Ecto neural progenitor cell (in vitro differentiated cells): ENCODE measurements at places on chromosomes 1 and 21.
A peak's percentile ranks its signal among the peaks of the same experiment; 100 is the strongest.

DNA sequence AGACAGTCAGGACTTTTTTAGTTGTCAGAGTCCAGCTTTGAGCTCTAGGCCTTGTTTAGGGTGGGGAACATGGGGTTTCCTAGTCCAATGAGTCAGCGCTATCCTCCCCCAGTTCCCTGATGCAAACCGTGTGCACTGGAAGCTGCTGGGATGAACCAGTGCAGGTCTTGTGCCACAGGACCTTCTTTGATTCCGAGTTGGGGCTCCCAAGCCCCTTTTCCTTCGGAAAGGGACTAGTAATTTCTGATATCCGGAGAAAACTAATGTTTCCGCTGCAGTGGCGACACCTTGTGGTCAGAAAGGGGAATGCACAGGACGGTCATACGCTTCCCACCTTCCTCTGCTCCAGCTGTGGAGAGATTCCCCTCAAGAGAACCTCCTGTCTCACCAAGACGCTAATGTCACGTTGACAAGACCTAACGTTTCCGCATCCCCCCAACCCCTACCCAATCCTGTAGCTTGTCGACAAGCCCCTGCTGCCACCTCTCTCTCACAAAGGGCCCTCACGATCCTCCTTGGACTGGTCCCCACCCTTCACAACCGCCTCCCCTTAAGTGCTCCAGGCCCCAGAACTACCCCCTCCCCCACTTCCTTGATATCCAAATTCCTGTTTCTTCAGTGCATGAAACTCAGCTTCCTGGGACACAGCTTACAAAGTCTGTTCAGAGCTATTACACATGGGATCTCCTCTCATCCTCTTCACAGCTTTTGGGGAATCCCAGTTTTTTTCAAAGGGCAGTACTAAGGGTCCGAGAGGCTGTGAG is 30.9 kb downstream of the GPA33 start:
- peak; percentile 87 for DNase-seq

DNA sequence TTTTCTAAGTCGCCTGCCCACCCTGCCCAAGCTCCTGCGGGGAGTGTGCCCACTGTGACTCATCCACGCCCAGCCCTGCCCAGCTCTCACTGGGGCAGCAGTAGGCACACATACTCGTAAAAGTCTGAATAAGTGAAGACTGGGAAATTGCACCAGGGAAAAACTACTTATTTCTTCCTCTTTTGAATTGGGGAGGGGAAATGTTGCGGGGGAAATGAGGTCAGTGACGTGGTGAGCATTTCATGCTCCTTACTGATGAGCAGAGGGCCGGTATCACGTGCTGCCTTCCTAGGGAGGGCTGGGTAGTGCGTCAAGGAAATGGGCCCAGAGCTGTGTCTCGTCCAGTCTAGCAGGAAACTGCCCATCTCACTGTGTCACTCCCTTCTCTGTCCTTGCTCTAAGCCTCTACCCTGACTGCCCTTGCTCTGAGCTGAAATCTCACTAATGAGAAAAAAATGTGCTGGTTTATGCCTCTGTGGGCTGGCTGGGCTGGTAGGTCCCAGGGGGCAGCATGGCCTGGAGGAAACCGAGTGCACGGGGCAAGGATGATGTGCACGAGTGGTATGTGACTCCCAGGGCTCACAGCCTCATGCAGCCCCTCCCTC is 13.5 kb upstream of the TNFRSF1B start:
- DNase-seq = no peak

DNA sequence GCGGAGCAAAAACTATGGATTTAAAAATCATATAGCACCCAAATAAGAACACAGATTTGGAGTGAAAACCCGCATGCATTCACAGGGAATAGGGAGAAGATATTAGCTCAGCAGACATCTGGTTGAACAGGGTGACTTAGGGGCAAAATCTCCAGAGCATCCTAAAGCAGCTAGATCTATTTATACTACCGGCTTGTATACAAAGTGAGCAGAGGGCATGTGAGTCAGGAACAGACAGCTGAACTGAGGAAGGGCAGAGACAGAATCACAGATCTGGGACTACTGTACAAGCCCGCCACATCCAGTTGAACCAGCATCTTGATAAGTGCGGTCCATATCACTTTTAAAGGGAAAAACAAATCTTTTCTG is 35.2 kb upstream of the EXOSC10 start:
- no peak for DNase-seq

GRCh38 chr1:11682799-11683198 is 1.9 kb upstream of the MAD2L2 start:
- DNase-seq = no peak

DNA sequence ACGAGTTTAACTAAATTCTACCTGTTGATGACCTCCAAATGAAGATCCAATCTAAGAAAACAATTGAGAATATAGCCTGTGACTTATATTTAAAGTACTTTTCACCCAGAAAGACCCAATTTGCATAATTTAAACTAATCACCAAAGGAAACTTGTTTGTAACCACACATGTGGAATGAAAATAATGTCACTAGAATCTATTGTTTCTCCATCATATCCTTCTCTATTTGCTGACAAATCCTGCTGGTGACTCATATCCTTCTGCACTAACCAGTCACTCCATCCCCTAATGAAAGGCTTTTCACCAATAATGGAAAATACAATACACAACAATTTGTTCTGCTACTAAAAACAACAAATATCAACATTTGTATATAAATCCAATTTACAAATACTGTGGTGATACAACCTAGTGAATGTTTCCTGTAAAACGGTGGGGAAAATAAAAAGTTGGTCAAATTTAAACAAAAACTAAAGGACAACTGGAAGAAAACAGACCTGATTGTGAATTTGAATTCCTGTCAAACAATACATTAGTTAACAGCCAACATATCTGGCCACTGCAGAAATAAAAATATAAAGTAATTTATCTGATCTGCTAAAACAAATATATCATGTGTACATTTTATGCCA is 6.5 kb downstream of the PTP4A2 start:
- no peak for DNase-seq

DNA sequence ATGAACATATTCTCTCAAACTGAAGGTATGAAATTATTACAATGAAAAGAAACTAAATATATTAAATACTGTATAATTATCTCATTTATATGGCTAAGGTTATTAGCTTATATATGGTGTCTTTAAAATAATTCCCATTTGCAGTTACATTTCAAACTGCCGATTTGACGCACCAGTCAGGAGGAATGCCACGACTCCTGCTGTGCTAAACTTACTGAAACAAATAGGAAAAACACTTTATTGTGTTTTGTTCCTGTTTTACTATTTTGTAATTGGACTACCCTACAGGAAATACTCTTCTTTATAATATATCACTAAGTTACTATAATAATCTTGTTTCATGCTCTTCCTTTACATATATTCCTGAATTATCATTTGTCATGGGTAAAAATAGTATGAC is 117.8 kb downstream of the DPYD start:
- no peak for DNase-seq

DNA sequence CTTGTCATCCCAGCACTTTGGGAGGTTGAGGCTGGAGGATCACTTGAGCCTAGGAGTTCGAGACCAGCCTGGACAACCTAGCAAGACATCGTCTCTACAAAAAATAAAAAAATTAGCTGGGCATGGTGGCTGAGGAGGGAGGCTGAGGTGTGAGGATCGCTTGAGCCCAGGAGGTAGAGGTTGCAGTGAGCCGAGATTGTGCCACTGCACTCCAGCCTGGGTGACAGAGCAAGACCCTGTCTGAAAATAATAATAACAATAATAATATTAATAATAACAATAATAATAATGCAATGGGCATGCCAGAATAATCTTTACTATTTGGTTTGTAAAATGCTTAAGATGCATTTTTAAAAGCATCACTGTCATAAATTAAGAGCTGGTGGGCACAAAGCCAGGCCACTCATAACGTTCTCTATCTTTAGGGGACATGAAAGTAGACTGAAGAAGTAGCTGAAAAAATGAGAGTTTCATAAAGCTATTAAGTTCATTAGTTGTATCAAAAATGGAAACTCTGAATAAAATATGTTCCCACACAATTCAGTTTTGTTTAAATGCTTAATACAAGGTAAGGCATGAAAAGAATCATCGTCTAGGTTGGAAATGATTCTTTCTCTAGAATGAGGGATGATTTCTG is 51.6 kb upstream of the ITPKB start:
- no peak for DNase-seq

GRCh38 chr1:227884370-227885134 is 63.2 kb downstream of the WNT9A start:
- no peak for DNase-seq

DNA sequence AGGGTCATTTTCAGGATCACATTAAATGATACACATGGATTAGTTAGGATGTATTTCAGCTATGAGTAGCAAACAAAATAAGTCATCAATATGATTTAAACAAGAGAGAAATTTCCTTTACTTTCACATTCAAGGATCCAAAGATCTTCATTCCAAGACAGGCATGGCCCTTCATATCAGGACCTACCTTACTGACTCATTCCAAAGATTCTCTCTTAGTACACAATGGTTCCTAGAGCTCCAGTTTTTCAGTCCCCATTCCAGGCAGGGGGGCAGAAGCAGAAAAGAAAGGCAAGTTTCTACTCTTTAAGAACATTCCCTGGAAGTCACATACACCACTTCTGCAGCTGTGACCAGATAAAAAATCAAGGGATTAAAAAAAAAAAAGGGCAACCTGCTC is 23.7 kb downstream of the RGS2 start:
- DNase-seq = no peak

DNA sequence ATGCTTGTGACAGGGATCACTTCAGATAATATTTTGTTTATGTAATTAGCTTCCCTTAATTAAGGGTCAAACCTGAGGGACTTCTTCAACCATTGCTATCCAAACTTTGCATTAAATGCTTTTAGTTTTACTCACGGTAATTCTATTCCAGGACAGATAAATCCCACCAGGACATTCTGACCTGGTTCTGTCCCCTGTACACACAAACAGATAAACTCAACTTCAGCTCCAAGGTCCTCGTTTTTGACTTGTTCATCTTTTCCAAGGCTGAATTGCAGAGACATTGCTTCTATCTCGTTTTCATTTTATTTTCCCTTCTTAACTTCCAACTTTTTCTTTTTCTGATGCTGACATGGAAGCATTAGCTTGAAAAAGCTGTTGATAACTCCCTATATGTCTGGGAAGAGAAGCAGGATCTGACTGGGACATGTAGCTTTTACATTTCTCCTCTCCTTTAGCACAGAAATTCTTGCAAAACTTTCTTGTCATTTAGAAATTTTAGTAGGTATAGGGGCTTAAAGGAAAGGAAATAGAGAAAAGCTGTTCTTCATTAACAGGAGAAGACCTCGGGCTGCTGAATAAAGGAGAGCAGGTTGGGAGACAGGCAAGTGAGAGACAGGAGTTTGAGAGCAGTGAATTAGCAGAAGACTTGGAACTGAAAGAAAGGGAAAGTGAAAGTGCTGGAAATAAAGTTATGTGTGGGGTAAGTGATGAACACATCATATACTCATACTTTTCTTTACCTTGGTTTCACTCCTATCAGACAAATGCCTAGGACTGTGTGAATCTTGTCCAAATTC is 231.7 kb upstream of the B3GALT2 start:
- DNase-seq = no peak

DNA sequence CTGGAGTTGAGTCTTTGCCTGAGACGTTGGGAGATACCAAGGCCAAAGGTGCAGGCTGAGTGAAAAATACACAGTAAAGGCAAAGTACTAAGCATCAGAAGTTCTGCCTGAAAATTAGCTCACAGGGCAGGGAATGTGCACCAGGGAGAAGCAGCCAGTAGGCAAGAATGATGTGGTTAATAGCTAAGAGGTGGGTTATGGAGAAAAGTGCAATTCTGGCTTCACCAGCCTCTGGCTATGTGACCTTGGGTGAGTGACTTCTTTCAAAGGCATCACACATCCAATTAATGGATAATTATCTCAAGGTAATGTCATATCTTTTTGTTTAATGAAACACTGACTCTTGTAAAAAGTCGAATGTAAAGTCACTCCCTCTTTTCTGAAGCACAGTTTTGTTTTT is 230.7 kb upstream of the FGGY start:
- no peak for DNase-seq

DNA sequence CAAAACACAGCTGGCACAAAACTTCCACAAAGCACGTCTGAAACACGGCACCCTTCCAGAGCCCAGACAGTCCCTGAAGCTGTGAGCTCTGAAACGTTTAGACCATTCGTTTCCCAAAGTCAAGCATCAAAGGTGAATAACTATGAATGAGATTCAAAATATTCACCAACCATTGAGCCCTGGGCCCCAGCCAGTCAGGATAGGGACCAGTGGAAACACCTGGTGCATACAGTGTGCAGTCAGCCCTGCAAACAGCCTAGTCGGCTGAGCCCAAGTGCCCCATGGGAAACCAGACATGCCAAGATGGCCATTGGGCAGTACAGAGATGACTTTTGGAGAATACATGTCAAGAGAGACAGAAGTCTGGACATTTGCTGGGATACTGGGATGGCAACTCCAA is 90.4 kb upstream of the EDN2 start:
- no peak for DNase-seq

DNA sequence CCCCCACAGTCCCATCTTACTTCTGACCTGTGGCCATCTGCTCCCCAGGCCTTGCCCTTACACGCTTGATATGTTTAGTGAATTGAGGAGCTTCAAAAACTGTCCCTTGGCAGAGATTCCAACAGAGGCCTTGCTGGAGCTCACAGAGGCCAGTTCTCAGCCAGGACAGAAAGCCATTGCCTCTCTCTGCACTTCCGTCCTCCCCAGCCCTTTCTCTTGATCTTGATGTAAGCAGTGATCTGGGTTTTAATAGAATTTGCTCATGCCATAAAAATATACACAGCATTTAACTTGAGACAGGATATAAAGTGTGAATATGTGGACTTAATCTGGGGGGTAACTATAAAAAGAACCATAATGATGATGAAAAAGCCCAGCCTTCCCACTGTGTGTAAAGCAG is 453.5 kb downstream of the KIF26B start:
- DNase-seq = no peak

GRCh38 chr1:84540759-84541158 is 33.5 kb downstream of the CTBS start:
- DNase-seq = no peak

DNA sequence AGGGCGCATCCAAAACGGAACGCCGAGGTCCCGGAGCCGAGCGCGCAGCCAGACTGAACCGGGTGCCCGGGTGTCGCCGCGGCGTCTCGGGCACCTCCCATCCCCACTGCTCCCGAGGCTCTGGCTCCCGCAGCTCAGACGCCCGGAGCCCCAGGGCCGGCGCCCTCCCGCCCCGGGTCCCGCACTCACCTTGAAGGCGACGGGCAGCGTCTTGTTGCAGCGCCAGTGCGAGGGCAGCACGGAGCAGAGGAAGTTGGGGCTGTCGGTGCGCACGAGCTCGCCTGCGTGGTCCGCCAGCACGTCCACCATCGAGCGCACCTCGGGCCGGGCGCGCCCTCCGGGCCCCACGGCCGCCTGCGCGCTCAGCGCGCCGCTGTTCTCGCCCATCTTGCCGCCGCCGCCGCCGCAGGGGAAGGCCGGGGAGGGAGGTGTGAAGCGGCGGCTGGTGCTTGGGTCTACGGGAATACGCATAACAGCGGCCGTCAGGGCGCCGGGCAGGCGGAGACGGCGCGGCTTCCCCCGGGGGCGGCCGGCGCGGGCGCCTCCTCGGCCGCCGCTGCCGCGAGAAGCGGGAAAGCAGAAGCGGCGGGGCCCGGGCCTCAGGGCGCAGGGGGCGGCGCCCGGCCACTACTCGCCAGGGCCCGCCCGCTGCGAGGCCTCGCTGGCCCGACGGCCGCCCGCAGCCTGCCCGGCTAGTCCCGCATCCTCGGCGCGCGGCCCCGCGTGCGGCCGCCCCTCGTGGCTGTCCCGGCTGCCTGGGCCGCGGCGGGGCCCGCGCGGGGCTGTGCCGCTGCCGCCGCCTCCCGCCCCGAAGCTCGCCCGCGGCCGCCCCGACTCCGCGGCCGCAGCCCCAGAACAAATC is 447 bp downstream of the RUNX3 start:
- DNase-seq = peak; percentile 72

GRCh38 chr1:96309783-96310182 is 411.8 kb upstream of the PTBP2 start:
- DNase-seq = no peak
